ENCODE measurements at places on chromosomes 13 and 19.

DNA sequence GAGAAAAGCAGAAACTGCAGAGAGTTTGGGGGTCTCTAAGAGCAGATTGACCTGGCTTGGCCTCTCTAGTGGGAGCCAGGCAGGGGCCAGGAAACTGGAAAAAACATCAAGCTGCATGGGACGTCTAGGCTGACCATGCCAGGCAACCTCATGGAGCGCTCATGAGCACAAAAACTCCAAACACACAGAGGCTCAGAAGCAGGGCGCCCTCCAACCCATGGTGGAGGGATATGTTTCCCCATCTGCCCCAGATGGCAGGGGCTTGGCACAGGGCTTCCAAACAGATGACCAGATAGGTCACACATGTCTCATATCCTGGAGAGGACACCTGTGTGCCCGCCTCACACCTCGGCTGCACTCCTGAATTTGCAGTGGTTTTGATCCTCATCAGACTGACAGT is 879.0 kb downstream of the UQCRFS1 start:
- DNase-seq: no peak

- DNase-seq: no peak
Observed at GRCh38 chr13:51895906-51896888, 34.4 kb downstream of the CCDC70 start.

- no peak for DNase-seq
Observed at GRCh38 chr19:907183-907853, 5.7 kb downstream of the R3HDM4 start.

DNA sequence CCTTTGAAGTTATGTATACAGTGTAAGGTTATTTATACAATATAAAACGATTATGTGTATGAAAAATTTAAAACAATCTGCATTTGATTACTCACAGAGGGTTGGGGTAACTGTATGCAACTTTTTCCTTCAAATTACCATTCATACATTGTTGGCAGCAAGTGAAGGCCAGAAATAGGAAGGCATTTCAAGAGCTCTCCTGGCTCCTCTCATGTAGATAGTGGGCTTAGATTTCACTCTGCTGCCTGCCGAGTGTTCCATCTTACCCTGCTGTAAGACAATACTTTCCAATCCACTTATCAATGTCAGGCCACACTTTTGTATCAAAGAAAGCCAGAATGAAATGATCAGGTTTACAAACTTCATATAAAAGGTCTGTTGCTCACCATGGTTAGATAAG is 245.2 kb downstream of the DNAJC15 start:
- no peak for DNase-seq

DNA sequence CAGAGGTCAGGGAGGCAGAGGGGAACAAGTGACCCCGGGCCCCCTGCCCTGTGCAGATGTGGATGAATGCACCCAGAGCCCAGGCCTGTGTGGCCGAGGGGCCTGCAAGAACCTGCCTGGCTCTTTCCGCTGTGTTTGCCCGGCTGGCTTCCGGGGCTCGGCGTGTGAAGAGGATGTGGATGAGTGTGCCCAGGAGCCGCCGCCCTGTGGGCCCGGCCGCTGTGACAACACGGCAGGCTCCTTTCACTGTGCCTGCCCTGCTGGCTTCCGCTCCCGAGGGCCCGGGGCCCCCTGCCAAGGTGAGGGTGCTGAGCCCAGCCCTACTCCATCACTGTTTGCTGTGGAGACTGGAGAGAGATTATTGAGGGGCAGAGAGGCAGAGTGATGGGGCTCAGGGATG is 9.9 kb downstream of the LTBP4 start:
- DNase-seq: no peak

- no peak for DNase-seq
Observed at GRCh38 chr13:28679628-28680027, 20.7 kb downstream of the POMP start.

- DNase-seq: no peak
Observed at GRCh38 chr13:64007339-64007738, 2591.7 kb upstream of the PCDH20 start.

All from stimulated activated CD8-positive, alpha-beta memory T cell treated with anti-CD3 and anti-CD28 coated beads, Interleukin-12 subunit alpha, Interleukin-12 subunit beta, amount 100 ng/mL, for 1 hour (primary cell).